Left kidney (tissue), 8 donors: ENCODE measurements at places on chromosomes 2 and 18.

DNA sequence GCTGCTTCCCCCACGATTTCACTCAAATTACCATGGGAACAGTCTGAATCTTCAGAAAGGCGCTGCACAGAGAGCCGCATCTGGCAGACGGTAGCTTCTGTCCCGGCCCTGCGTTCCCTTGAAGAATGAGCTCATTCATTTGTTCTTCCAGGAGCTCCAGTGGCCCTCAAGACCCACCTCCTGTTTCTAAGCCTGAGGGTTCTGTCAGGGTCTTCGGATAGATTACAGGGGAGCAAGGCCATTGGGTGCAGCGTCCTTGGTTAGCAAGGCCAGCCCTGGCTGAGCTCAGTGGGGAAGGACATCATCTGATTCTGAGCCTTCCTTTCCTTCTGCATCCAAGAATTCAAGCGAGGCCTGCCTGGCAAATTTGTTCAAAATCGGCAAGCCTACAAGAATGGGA lies 111.9 kb downstream of the PDCL3 start:
- no peak for DNase-seq

GRCh38 chr2:102032368-102033030 lies 40.7 kb downstream of the IL1R2 start:
- DNase-seq: no peak

DNA sequence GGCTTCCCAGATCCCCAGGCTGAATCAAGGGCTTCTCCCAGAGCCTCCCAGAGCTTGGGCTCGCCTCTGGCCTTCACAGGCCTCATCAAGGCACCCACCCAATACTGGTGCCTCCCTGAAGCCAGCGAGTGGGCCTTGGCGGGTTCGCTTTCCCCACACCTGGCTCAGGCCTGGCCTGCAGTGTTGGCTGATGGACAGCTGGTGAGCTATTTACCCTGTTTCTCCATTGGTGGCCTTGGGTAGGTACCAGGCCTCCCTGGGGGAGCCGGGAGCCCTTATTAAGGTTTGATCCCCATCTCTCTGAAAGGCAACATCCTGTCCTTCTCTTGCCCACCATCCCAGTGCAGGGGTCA lies 18.2 kb upstream of the DUSP2 start:
- DNase-seq: no peak

DNA sequence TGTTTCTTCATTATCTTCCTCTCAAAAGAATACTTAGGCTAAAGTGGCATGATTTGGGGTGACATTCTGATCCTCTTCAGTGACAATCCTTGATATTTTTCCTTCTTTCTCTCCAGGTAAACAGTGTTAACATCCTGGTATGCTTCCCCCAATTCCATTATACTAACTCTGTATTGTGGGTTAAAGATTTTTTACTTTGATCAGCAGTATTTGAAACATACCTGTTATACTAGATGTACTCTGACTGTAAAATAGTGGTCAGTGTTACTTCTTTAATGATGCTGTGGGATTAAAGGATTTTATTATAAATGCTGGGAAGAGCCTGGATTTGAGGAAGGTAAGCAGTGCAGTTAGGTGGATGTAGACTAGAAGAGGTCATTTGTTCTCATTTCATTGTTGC lies 48.8 kb downstream of the MSH2 start:
- DNase-seq: no peak
